ENCODE measurements at places on chromosomes 11 and 22.

DNA sequence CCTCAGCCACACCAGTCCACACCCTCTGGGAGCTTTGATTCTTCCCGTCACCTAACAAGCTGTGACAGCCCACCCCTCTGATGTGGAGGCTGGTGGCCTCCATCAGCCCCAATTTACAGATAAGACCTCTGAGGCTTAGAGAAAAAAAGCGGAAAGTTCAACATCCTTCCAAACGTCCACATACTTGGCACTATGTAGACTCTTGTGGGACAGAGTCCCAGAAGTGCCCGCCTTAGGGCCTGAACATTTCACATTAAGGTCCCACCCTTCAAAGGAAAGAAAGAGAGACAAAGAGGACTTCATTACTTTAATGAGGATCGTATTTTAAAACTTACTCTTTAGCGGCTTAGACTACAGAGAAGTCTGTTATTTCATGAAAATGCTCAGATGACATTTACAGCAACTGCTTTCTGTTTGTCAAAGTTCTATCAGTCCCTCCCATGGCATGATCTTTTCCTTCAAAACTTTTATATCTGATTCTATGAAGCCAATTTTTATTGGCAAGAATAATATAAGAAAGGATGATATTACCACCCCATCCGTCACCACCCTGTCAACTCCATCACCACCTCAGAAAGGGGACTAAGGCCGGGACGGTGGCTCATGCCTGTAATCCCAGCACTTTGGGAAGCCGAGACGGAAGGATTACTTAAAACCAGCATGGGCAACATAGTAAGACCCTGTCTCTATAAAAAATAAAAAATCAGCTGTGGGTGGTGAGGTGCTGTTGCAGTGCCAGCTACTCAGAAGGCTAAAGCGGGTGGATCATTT is 15.7 kb upstream of the SCGB1A1 start:
- DNase-seq, result no peak

- no peak for DNase-seq
Observed at GRCh38 chr22:49693416-49693815, 134.3 kb downstream of the BRD1 start.

- DNase-seq, result no peak
Observed at GRCh38 chr11:129803533-129803932, 12.1 kb upstream of the TMEM45B start.

GRCh38 chr11:42631220-42631843 is 680.5 kb upstream of the API5 start:
- peak; percentile 11 for DNase-seq

- DNase-seq, result no peak
Observed at GRCh38 chr11:61892085-61892370, 683 bp upstream of the FADS3 start.

GRCh38 chr11:11740073-11740702 is 101.6 kb upstream of the USP47 start:
- peak; percentile 58 for DNase-seq

GRCh38 chr11:58358969-58359368 is at the start of gene OR5B17:
Gene OR5B17 (minus strand): TSS chr11:58359069. CDS start chr11:58359069, 0 bp downstream.
- DNase-seq, result no peak

GRCh38 chr11:120815319-120816100 is 208.4 kb upstream of the TBCEL start:
- no peak for DNase-seq

GRCh38 chr11:97548280-97548679 is 1158.5 kb downstream of the JRKL start:
- DNase-seq, result no peak

DNA sequence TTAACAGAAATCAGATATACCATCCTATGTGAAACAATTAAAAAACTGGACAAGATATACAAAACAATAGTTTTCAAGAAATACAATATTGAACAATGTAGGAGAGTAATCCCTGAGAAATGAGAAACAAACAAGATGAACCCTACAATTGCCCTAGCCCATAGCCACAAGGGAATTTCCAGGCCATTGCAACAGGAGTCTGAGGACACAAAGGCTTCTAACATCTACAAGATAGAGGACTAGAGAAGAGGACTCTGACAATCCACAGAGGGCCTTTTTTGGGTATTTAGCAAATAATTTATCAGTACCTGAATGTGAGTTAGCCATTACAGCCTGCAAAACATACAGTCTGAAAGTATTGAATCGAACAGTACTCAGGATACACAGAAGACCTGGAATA is 251.7 kb downstream of the GRM5 start:
- no peak for DNase-seq

DNA sequence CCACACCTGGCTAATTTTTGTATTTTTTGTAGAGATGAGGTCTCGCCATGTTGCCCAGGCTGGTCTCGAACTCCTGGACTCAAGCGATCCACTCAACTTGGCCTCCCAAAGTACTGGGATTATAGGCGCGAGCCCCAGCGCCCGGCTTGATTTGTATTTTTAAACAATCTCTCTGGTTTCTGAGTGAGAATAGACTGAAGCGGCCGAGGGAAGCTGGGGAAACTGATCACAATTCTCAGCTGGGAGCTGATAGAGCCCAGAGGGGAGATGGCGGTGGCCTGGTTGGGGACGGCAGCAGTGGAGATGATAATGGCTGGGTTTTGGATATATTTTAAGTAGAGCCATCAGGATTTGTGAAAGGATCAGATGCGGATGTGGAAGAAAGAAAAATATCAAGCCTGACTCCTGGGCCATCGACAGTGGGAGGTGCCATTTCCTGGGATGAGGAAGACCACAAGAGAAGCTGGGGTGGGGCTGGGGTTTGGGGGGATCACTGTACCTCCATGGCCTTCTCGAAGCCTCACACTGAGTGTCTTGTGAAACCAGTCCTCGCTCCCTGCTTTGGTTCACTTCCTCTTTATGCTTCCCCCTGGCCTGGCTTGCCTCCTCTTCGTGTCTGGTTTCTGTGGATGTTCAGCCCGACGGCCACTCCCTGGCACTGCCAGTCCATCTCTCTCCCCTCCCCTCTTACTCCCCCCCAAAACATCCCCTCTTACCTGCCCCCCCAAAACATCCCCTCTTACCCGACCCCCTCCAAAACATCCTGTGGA is 51.9 kb downstream of the IGLL1 start:
- no peak for DNase-seq

DNA sequence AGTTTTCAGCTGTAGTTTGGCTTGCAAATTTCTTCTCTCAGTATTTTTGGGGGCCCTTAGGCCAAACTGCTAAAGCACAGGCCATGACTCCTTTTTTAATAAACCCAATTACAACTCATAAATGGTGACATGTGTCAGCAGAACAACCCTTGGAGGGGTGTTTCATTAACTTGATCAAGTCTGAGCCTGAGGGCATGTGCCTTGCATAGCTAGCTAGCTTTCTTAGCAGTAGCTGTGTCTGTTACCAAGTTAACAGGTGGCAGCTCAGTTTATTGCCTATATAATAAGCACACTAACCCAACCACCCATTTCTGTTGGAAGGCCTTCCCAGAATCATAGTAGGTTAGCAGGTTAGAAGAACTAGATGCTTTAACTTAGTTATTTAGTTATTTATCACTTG is 950.3 kb upstream of the CCDC90B start:
- DNase-seq, result no peak

Measured in NCI-H2081 (cell line).